Glutamatergic neuron (in vitro differentiated cells): ENCODE measurements at places on chromosomes 6 and 20.

GRCh38 chr20:14832630-14833029 lies 495.2 kb upstream of the FLRT3 start:
- DNase-seq = no peak

GRCh38 chr20:51210084-51210483 lies 187.2 kb upstream of the KCNG1 start:
- no peak for DNase-seq

- no peak for DNase-seq
Measured at GRCh38 chr6:1719922-1720321, 110.2 kb downstream of the FOXC1 start.

- no peak for DNase-seq
Measured at GRCh38 chr20:52402950-52403349, 211.4 kb upstream of the ZFP64 start.
